Mesothelial cell of epicardium (in vitro differentiated cells): ENCODE measurements at places on chromosomes 5 and 9.

DNA sequence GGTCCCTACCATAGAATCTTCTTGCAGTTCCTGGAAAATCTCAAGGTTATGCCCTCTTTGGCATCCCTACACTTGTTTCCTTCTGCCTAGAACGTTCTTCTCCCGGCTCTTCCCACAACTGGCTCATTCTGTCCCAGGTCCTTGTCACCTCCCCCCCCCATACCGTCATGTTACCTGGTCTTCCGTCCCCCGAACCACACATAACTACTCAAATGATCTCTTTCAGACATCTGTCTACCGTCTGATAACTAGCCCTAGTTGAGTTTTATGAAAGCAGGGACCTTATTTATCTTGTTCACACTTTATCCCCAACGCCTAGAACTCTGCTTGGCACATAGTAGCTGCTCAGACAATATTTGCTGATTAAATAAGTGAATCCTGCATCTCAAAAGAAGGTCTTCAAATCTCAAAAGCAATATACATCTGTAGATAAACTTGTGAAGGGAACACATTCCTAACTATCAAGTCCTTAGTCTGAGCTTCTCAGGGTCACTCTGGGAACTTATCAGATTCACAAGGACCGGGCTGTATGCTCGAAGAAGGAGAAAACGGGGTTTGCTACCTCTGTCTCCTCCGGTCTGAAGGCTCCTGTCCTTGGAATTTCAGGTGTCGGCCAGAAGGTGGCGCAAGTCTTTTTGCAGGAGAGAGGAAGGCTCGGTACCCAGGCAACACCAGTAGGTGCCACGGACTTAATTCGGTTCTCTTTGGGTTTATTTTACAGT is 30.0 kb downstream of the LCP2 start:
- peak; percentile 70 for DNase-seq

DNA sequence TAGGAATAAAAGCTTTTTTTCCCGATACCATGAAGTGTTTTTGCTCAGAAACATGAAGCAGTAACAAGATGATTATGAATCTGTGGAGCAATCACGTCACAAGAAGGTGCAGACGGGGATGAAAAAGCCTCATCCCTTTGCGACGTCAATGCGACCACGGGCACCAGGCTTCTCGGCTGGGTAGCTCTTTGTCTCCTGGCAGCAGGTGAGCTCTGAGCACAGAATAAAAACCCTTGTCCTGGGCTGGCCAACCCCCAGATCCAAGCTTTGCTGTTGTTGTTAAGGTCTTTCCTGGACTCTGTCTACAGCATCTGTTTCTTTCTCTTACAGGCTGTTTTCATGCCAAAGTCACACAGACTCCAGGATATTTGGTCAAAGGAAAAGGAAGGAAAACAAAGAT is 113.8 kb downstream of the ANKRD18B start:
- DNase-seq = no peak

- DNase-seq = no peak
Observed at GRCh38 chr9:71984403-71984802, 73.0 kb downstream of the C9orf85 start.

- no peak for DNase-seq
Observed at GRCh38 chr5:180290568-180291233, 1.2 kb downstream of the MAPK9 start.

GRCh38 chr5:72860499-72860898 is 44.0 kb downstream of the TNPO1 start:
- DNase-seq = no peak

DNA sequence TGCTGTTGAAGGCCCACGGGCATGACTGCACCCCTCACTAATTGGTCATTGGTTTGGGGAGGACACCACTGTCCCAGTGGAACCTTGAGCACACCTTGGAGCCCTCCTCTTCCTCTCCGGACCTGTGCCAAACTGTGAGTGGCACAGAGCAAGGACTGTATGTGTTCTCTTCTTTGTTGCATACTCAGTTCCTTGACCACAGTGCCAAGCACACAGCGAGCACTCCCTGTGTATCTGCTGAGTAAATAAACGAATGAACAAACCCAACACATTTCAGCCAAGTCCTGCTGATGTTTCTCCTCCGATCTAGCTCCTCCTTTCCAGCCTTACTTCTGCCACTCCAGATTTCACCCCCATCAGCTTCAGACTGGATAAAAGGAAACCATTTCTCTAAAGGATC is 2.7 kb upstream of the TRIM52 start:
- no peak for DNase-seq

DNA sequence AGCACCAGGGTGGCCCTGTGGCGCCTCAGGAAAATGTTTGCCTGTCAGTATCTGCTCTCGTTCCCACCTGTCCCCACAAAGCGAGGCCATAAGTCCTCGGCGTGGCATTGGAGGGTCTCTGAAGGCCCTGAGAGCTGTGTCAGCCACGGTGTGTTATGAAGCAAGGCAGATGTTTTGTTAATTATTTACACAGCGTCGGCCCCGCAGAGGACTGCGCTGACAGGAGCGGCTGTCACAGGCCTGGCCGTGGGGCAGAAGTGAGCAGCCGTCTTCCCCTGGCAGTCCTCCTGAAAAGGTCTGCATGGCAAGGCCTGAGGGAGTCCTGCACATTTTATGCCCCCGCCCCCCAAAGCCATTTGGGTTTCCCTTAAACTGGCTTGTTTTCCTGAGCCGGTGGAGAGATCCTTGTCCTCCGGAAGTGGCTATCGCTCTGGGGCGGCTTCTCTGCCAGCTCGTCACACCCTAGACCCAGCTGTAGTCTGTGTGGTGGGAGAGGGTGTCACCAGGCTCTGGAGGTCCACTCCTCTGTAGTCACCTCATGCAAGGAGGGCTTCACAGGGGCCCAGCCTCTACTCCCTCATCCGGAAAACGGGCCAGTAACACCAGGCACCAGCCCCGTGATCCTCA is 6.2 kb downstream of the NEK6 start:
- no peak for DNase-seq
